Stimulated activated CD4-positive, alpha-beta T cell treated with anti-CD3 and anti-CD28 coated beads, Interleukin-4, amount 100 ng/mL, for 4 hours (primary cell): ENCODE measurements at places on chromosomes 4 and X.

DNA sequence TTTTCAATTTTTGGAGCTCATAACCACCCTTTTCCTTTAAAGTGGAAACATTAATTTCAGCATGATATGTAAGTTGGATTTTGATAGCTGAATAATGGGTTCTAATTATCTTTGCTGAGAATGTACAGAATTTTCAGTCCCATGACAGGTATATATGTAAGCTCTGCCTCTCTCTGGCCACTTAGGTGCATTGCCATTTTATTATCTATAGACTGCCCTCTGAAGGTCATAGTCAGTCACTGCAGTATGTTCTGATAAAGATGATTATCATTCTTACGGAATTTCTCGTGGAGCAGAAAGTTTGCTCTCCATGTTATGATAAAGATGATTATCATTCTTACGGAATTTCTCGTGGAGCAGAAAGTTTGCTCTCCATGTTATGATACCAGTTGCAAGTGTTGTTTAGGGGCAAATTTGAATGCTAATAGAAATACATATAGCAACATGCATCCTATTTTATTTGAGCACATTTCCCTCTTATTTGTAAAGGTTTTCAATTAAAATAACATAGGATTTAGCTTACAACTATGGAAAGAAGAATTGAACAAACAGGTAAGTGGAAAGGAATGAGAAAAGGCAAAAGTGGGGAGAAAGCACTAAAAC, 10.4 kb downstream of the AFP start:
- no peak for DNase-seq

DNA sequence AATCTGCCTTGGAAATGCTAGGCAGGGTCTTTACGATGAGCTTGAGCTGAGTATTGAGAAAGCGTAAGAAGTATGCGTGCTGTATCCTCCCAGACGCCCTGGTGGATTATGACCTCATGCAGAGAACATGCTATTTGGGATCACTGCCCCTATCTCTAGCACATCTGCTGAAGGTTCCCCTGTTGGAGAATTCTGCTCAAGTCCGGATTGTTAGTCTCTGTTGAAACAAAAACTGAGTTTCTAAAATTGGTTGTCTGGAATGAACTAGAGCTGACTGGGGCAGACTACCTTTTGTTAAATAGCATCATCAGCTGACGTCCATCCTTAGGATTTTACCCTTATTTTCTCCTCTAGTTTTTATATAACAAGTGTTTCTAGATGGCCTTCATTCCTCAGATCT, 7.5 kb downstream of the FHDC1 start:
- no peak for DNase-seq

DNA sequence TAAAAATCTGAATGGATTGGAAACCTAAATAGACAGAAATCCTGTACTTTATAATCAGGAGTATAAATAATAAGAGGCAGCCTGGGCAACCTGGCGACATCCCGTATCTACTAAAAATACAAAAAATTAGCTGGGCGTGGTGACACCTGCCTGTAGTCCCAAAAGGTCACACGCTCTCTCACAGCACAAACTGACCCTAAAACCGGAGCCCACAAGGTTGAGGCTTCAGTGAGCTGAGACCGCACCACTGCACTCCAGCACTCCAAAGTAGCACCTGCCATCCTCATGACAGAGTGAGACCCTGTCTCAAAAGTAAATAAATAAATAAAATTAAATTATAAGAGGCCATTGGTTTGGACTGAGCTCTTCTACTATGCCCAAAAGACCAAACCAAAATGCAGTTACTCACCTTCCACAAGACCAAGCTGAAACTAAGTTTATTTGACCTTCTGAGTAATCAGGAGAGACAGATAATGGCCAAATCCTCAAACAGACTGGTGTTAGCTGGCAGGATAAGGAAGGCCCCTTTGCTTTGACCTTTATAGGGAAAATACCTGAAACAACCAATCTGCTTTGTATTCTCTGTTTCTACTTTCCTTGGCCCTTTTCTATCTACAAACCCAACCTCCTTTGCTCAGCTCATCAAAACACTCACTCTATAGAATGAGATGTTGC, 3.2 kb upstream of the GRSF1 start:
- DNase-seq: no peak

DNA sequence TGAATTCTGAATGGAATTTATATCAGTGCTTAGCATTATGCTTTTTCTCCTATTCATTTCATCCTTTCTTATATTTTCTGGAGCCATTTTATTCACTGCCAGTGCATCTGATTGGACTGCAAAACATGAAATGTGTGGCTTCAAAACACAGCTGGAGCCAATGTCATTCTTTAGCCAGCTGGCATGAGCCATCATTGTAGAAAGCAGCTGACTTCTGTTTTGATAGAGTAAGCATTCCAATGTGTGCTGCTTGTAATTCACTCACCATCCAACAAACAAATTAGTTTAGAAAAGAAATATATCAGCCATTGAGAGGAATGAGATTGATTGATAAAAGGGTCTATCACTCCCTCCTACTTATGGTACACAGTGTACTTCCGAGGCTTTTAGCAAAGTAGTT, 2616.0 kb downstream of the ARAP2 start:
- DNase-seq: no peak

DNA sequence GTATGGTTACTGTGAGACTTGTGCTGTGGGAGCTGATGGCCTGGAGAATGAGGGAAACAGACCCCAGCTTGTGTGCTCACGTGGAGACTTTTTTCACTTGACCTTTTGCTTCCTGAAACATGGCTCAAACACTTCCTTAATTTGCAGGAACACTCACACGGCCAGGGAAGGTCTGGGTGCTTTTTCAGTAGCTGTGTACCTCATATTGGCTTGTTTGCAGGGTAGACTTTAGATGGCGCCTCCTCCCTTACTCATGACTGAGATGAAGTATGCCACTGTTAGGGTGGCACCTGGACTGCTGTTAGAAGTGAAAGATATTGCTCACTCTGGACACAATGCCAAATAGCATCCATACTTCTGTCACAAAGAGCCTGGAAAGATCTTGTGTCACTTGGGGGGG, 75.7 kb upstream of the WDR1 start:
- DNase-seq: no peak

DNA sequence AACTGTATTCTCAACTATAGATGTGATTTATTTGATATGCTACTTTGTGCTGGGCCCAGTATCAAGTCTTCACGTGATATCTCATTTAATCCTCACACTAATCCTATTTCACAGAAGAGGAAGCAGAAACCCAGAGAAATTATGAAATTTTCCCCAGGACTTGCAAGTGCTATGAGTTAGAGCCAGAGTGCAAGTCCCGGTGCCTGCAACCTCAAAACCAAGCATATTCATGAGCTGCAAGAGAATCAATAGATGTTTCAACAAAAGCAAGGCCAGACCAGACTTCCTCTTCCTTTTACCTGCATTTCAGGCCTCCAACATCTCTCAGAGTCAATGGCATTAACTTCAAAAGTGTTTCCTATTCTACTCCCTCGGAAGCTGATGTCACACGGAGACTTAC, 92.2 kb upstream of the GATB start:
- no peak for DNase-seq

GRCh38 chrX:20265726-20266681, 705 bp downstream of the RPS6KA3 start:
- DNase-seq: peak; percentile 24

GRCh38 chr4:139849219-139849618, 183.6 kb downstream of the MGST2 start:
- no peak for DNase-seq

- DNase-seq: no peak
Measured at GRCh38 chr4:80709082-80709869, 321.2 kb upstream of the BMP3 start.

- DNase-seq: peak; percentile 65
Measured at GRCh38 chr4:1628892-1629698, 55.0 kb downstream of the FAM53A start.

- no peak for DNase-seq
Measured at GRCh38 chr4:18100657-18101056, 79.1 kb upstream of the LCORL start.

DNA sequence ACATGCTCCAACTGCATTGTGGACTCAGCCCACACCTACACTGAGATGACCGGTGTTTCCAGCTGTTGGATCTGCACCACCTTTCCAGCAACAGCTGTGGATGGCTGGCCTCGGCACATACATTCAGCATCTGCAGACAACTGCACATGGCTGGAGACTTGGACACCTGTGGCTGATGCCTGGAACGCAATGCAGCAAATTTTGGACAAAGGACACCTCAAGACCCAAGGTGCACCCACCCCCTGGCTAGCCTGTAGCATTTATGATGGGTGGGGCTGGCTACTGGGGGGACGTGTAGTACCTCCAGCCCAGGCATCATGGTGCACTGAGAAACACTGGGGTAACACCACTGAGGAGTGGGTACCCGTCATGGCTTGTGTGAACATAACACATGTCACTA, 57.3 kb upstream of the CCDC149 start:
- DNase-seq: no peak

- no peak for DNase-seq
Measured at GRCh38 chr4:174483792-174484191, 38.5 kb downstream of the HPGD start.

DNA sequence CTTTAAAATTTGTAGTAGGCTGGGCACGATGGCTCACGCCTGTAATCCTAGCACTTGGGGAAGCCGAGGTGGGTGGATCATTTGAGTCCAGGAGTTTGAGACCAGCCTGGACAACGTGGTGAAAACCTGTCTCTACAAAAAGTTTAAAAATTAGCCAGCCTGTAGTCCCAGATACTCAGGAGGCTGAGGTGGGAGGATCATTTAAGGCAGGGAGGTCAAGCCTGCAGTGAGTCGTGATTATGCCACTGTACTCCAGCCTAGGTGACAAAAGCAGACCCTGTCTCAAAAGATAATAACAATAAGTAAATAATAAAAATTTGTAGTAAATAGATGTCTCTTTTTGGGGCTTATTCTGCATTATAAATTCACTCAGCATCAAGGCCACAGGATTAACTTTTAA, 118.5 kb downstream of the IRF2 start:
- DNase-seq: no peak

DNA sequence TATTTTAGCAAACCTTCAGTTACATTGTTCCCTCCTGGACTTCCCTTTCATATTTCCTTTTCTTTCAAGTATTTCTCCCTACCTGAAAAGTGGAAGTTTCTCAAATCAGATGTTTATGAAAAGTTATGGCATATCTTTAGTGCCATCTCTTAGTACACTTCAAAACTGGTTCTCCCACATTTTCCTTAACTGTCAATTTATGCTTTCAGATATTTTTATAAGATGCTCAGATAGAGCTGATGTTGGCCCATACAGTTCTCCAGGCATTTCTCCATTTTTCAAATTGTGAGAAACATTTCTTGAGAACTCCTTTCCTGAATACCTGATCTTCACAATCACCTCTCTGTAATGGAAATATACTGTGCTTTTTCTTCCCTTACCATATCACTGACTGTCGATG, 32.5 kb upstream of the AP1AR start:
- no peak for DNase-seq

DNA sequence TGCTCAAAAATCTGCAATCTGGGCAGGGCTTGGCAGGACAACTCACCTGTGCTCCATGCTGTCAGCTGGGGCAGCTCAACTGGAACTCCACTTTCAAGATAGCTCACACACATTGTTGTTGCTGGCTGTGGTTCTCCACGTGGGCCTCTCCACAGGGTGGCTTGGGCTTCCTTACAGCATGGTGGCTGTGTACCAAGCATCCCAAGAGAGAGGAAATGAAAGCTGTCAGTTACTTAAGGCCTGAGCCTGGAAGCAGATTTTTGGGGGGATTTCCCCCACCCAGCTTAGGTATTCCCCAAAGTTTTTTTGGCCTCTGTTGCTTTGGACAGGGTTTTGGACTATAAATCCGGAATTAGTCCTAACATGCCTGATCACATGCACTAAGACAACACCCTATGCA, 81.0 kb downstream of the BCOR start:
- DNase-seq: no peak
